ENCODE measurements at places on chromosomes 3 and 15.

- no peak for DNase-seq
Observed at GRCh38 chr15:25899870-25900269, 36.7 kb upstream of the ATP10A start.

GRCh38 chr3:122786066-122786465, 7.6 kb downstream of the HSPBAP1 start:
- no peak for DNase-seq

- DNase-seq, result no peak
Observed at GRCh38 chr15:77430213-77430612, 9.5 kb downstream of the HMG20A start.

DNA sequence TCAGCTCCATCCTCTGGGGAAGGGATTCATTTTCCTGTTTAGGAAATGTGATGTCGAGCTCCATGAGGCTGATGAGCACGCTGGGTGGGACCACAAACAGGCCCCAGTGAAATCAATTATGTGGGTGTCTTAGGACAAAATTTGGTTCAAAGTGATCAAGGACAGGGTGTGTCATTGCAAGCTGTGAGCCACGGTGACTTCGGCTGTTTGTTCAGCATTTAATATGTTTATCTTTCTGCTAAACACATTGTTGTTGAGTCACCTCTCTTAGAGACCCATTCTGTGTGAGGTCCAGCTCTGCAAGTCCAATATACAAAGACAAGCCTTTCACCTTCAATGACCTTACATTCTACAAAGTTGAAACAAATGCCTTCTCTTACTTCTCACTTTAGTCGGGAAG, 41.3 kb downstream of the SSR3 start:
- DNase-seq, result no peak

- DNase-seq, result no peak
Observed at GRCh38 chr3:170421111-170421641, 2.5 kb downstream of the CLDN11 start.

DNA sequence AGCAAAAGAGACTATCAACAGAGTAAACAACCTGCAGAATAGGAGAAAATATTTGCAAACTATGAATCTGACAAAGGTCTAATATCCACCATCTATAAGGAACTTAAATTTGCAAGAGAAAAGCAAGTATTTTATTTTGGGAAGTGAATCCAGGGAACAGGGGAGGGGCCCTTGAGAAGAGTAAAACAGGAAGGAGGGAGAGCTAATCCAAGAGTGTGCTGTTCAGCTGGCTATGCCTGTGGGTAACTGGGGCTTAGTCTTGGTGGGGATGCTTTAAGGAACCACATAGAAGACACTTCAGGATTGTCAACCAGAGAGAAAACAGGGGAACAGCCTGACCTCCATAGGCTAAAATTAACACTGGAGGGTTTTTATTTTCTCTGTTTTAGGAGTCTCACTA, 3.9 kb upstream of the HHLA2 start:
- no peak for DNase-seq

DNA sequence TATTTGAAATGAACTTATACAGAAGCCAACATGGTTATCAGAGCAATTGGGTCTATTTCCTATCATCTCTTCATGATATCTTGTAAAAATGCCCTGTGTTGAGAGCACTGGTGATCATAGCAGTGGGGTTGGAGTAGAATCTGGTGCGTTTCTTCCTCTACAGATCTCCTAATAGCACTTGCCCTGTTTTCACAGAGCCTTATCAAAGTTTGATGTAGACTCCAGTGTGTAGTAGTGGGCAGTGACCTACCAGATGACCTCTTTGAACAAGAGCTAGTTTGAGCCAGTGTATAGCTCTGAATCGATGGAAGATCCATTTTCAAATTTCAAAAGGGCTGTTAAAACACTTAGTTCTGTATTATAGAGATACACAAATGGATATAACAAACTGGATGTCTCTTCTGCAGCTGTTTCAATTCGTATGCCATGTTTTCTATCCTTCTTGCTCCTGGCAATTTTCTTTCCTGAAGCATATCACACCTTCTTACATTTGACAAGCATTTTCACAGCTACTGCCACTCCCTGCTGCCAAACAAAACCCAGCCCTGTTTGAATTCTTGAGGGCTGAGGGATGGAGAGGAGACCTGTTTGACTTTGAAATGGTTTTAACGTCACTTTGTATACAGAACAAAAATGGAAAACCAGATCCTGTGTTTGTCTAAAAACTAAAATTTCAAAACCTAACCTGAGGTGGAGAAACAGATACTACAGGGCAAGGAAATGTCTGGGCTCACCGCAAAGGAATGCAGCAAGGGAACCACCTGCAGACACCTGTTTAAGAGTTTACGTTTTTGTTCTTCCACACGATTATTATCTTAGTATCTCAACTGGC, 354.5 kb upstream of the TPRG1 start:
- DNase-seq, result no peak

GRCh38 chr3:14771593-14772497, 46.9 kb upstream of the FGD5 start:
- DNase-seq, result no peak

DNA sequence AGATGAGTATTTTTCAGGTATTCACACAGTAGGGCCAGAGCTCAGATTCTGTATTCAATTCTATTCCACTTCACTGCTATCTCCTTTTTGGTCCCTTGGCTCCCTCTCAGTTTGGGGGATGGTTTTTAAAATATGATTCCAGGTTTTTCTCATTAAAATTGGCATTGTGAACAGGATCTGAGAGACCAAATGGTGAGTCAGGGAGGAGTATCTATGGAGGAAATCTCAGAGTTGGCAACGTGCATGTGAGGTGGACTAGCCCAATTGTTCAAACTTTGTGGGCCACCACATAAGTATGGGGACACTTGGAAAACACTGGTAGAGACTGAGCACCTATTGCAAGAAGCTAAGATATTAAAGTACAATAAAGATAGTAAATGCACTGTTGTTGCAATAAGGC, 53.9 kb upstream of the TTC14 start:
- DNase-seq, result no peak

GRCh38 chr3:32220006-32220405, 18.5 kb upstream of the CMTM8 start:
- DNase-seq, result no peak

- no peak for DNase-seq
Observed at GRCh38 chr3:128277378-128278069, 124.2 kb downstream of the EEFSEC start.
